Posterior vena cava (tissue), 2 donors: ENCODE measurements at places on chromosomes 1 and 21. TPM values are rescaled to one million over a fixed set of nuclear protein-coding genes. Genes with fewer than 3 reads are reported as not detected.

RGSL1 gene
- total RNA-seq, result not detected

GNG4 gene
- total RNA-seq, result 0.32 TPM

PBX1 gene
- total RNA-seq, result 146 TPM

PLEKHG5 gene
- total RNA-seq, result 13.0 TPM

RCAN1 gene
- total RNA-seq, result 59.6 TPM

OR2L3 gene
- not detected for total RNA-seq

DCST2 gene
- total RNA-seq, result 1.1 TPM

DNA sequence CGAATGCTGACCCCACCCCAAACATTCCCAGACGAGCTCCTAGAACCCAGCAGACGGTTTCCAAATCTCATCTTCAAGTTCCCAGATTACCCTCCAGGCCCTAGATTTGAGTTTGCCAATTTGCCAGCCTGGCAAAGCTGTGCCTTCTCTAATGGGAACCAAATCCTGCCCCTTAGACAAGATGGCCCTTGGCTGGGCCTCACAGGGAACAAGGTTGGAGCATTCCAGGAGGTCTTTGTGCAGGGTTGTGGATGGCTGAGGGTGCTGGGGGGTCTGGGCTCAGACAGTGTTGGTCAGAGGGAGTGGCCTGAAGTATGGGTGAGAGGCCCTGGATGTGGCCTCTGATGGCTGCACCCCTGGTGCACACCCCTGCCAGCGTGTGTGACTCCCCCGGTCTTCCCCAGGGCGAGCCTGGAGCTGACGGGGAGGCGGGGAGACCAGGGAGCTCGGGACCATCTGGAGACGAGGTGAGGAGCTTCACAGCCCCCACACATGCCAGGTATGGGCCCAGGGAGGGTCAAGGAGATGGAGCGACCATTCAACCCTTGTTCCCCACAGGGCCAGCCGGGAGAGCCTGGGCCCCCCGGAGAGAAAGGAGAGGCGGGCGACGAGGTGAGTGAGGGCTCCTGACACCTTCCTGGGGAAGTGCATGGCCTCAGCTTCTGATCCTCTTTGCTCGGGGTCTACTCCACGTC, 10.2 kb downstream of the COL6A1 start:
- DNase-seq, result no peak

DNA sequence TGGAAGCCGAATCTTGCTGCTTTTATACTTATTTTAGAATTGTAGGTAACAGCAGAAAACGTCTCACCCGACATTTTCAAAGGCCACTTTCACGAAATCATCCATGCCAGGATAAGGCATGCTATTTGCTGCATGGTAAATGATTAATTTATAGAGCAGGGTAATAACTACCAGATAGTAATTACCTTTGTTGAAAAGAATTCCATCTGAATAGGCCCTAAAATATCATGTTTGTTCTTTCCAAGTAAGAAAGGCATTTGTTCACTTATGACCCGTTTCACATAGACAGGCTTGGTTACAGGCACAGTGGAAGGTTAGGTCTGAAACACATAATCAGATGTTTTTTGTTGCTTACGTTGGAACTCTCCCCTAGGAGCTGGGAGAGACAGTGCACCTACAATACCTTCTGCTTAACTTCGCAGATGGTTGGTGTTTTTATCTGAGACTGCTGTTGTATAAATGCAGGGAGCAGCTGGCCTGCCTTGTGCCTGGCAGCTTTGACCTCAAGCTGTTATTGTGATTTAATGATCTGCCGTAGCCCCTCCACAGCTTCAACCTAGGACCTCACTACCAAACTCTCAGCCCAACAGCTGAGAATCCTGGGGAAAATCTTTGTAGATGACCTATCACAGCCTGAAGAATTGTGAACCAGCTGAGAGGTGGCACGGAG, 1.6 kb downstream of the SLC44A3 start:
- no peak for DNase-seq

GRCh38 chr1:33682371-33682770, 181.5 kb upstream of the HMGB4 start:
- no peak for DNase-seq

GRCh38 chr1:92315766-92316599, 17.1 kb downstream of the RPAP2 start:
- DNase-seq, result no peak

DNA sequence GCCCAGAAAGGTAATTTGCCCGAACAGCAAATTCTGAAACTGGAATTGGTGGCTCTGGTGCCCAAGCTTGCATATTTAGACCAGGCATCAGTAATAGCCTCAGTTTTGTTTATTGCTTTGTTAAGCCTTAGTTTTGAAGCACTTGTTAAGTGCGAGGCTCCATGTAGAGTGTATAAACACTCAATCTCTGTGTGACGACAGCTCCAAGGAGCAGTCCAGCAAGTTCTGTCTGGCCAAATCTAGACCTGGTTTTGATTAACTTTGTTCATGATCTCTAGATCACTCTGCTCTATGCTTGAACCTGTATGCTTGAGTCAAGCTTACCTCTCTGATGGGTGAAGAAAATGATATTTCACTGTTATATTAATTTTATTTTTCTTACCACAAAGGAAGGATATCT, 37.4 kb downstream of the DOP1B start:
- DNase-seq, result no peak

GRCh38 chr1:192795916-192796618, 12.8 kb upstream of the RGS2 start:
- no peak for DNase-seq

- DNase-seq, result no peak
Measured at GRCh38 chr1:179127163-179127895, 45.5 kb downstream of the TOR3A start.

GRCh38 chr1:29709704-29710280, 473.5 kb downstream of the PTPRU start:
- DNase-seq, result peak; percentile 26

- DNase-seq, result no peak
Measured at GRCh38 chr1:3675436-3675835, 23.1 kb downstream of the TP73 start.

DNA sequence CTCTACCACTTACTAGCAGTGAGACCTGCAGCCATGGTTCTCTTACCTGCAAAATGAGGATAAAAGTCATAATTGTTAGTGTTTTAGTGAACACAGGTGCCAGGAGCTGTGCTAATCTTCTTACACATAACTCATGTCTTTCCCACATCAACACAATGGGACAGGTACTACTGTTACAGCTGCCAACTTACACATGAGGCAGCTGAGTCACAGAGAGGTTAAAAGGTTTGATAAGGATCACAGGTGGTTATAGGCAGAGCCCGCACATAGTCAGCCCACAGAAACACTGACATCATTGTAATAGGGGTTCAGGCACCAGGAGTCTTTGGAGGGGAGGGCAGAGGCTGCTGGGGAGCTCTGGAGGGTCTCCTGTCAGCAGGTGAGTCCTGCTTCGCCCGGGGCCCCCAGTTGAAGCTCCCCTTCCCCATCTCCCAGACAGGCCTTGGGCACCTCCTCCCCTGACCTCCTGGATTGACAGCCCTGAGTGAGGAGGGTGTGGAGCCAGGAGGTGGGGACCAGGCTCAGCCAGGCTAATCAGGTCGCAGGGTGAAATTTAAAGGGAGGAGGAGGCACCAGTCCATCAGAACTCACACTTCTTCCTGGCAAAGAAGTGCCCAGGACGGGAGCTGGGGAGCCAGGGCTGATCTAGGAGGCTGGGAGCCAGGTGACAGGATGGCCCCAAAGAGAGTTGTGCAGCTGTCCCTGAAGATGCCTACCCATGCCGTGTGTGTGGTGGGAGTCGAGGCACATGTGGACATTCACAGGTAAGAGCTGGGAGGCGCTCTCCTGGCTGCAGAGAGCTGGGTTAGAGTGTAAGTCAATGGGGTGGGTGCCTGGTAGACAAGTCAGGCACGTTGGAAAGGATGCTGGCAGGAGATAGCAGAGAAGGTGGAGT, at the start of gene PADI1:
Gene PADI1, plus strand, starts transcription at position 583 of the 895 bp plus-strand sequence. Its CDS starts 90 bp downstream, at position 673.
- DNase-seq, result peak; percentile 51

DNA sequence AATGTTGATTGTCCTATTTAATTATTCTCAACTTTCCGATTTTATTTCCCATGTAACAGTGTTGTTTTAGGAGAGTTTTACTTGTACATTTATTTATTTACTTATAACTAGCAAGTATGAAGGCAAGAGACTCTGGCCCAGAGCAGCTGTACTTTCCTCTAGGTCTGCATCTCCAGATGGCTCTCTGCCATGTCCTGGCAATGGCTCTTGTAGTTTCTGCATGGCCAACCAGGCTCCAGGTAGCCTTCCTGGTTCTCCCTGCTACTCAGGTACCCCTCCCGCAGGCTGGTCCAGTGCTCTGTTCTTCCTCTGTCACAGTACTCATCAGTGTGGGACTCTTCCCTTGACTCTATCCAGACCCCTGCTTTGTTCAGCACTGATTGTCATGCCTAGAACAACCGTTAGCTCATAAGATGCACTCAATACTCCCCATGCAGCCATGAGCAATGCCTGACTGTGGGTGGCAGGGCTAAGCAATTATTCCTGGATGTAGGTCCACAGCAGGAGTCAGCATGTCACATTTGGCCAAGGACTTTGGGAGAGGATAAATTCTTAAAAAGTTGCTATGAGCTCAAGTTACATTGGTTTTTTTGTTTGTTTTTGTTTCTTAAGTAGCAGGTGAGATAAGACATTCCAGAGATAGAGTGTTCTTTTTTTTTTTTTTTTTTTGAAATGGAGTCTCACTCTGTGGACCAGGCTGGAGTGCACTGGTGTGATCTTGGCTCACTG, 10.9 kb upstream of the IL20 start:
- no peak for DNase-seq

DNA sequence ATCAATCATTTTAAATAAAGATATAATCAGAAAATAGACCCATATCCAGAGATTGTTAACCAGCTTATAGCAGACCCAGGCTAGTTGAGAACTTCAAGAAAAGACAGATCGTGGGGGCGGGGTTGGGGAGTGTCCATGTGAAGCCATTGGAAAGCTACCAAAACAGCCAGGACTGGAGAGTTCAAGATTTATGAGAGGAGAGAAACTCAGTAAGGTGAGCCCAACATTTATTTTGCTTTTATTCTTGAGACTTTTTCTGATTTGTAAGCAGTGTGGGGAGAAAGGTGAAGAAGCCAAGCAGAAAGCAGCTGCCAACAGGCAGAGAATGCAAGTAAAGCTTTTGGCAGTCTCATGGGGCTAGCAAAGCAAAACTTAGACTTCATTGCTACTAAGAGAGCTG, 179.9 kb downstream of the VPS13D start:
- no peak for DNase-seq

- DNase-seq, result no peak
Measured at GRCh38 chr21:29175408-29176134, 45.1 kb downstream of the MAP3K7CL start.

- DNase-seq, result peak; percentile 90
Measured at GRCh38 chr21:29342363-29342957, 43.7 kb downstream of the BACH1 start.

DNA sequence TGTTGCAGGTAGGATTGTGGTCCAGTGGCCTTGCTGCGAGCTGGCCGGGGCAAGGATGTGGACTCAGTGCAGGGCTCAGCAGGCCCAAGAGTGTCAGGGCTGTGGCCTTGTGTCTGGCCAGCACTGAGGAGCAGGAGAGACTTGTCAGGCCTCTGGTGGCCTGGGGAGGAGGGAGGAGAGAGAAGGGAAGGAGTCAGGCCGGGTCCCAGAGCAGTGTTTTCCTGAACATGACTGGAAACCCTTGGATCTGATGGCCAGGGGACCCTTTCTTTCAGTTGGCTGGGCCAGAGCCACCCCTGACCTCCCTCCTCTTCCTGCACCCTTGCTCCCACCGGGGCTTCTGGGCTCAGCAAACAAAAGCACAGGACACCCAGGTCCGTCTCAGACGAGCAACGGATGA, 5.1 kb downstream of the IBA57 start:
- DNase-seq, result no peak

DNA sequence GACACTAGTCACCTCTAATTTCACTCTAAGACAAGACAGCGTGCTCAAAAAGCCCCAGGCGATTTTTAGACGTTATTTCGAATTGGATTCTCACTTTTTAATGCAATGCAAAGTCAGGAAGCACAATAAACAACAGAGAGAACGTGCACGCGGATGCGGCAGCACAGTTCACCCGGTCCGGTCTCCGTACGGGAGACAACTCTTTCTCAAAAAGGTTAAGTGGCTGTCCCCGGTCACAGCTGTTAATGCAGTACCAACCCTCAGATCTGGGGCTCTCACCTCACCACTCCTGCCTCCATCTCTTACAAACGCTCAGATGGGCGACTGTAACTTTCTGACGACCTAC, 1.2 kb downstream of the HP1BP3 start:
- DNase-seq, result no peak

- DNase-seq, result no peak
Measured at GRCh38 chr1:247824023-247824422, at the start of gene OR14A16. TSS of gene OR14A16 (minus strand) at chr1:247824119. CDS start at chr1:247815729, 8,390 bp downstream.

- DNase-seq, result no peak
Measured at GRCh38 chr1:100628631-100629081, 90.7 kb downstream of the GPR88 start.

GRCh38 chr1:85864727-85865126, 156.5 kb upstream of the ZNHIT6 start:
- DNase-seq, result no peak

DNA sequence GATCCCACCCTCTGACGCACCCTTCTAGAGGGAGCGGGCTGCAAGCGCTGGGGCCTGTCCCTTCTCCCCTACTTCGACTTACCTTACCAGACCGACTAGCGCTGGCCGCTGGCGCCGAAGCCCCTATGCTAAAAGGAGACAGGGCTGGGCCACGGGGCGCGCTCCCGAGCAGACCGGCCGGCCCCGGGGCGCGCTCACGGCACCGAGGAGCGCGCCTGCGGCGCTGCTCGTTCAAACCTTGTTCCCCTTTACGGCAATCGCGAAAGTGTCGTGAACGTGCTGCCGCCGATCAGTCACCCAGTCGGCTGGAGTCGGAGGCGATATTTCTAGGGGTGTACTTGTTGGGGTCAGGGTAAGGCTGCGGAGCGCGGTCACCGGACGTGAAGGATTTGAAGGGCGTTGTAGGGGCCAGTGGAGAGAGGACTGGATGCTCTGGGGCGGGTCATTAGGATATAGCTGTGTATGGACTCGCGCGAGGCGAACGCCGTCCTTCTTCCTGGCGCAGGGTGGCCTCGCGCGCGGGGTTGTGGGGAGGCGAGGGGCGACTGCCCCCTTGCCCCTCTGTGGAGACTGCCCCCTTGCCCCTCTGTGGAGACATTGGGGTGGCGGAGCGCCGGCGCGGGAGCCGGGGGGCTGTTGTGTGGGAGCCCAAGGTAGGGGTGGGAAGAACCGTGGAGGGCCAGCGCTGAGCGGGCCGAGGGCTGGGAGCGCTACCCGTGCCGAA, at the start of the genes CEPT1 and DRAM2:
Gene CEPT1, plus strand, starts transcription at position 268 of the 724 bp plus-strand sequence. CDS start 7,492 bp downstream, outside the sequence.
Gene DRAM2, minus strand, starts transcription at position 138 of the 724 bp plus-strand sequence. CDS start 8,539 bp downstream, outside the sequence.
- peak; percentile 98 for DNase-seq

DNA sequence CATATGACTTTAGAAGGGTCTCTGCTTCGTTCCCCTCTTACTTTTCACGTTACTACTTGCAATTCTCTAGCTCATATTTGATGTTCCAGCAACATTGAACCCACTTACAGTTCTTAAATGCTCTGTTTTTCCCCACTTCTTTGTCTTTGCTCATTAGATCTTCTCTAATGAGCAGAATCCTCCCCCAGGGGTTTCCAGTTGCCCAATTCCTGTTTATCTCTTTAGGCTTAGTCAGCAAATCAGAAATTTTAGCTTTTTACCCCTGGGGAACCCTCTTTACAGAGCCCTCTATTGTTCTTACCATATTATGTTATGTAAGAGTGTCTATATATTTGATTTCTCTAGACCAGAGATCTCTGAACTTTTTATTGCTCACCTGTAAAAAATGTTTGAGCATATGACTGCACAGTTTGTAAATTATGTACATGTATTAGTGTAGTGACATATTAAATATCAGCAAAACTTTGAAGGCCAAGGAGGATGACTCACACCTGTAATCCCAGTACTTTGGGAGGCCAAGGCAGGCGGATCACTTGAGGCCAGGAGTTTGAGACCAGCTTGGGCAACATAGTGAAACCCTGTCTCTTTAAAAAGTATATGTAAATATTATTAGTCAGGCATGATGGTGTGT, 71.4 kb downstream of the FNBP1L start:
- no peak for DNase-seq
